ENCODE measurements at places on chromosomes 6 and 20.
A peak's percentile ranks its signal among the peaks of the same experiment; 100 is the strongest.

DNA sequence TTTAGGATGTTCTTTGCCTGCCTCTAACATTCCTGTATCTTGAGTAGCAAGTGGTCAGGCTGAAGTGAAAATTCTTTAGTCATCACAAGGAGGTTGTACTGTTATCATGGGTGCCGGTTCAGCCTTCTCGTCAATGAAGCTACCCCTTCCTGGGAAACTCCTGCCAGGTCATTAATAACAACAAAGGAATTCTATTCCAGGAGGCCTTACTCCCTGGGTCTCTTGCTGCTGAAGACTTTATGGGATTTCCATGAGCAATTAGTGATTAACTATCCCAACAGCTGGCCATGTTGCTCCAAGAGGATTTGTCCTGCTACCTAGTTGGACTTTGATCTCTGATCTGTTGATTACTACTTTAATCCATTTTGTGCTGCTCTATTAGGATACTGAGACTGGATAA is 62.7 kb upstream of the ELOVL5 start:
- DNase-seq, result peak; percentile 26

- DNase-seq, result no peak
Measured at GRCh38 chr6:34059136-34059731, 86.7 kb downstream of the GRM4 start.

GRCh38 chr20:49608752-49609670 is 41.1 kb upstream of the PTGIS start:
- DNase-seq, result peak; percentile 12

- no peak for DNase-seq
Measured at GRCh38 chr6:111581957-111582356, 23.7 kb downstream of the TRAF3IP2 start.

DNA sequence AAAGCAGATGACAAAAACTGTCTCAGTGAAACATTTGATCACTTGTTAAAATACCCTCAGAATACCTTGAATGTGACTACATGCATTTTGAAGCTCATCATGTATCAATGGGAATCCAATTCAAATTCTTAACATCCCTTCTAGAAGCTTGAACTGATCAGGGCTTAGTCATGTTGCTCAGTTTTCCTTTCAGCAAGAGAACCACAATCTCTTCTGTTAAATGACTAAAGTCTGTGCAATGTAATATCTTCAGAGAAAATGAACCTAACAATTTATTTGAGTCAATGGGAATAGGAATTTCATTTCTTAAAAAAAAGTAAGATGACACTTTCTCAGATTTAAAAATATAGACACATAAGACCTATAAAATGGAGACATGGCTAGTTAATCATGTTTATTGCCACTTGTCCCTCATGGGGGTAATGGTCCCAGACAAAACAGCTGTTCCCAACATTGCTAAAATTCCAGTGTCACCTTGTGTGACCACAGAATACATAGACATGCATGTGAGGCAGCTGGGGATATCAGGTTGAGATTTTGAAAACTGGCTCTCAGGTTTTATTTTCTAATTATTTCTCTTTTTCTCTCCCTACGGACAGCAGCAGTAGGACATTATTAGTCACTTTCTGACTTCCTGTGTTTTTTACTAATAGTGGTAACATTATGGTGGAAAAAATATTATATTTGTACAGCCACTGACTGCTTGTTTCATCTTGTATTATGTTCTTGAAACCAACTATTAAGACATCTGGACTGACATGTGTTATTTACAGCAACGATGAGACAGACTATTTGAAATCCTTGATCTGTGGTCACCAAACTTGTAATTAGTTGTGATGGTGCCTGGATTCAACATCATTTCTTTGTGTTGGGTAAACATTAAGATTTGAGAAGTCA is 192.5 kb downstream of the COL9A1 start:
- DNase-seq, result no peak

DNA sequence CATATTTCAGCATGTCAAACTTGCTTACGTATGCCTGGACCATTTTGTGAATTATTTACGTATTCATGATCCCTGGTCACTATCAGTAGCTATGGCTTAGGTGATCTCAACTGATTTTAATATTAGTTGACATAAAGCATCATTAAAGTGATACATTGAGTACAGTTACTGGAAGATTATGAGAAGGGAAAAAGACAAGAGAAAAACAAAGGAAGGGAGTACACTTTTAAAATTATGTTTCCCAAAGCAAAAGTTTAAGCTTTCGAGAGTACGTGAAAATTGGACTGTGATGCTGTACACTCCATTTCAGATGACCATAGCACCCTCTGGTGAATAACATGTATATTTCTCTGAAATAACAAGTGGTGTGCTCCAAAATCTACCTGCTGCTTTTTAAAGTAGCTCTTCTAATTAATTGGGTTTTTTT is 215.0 kb upstream of the HSF2 start:
- DNase-seq, result no peak

DNA sequence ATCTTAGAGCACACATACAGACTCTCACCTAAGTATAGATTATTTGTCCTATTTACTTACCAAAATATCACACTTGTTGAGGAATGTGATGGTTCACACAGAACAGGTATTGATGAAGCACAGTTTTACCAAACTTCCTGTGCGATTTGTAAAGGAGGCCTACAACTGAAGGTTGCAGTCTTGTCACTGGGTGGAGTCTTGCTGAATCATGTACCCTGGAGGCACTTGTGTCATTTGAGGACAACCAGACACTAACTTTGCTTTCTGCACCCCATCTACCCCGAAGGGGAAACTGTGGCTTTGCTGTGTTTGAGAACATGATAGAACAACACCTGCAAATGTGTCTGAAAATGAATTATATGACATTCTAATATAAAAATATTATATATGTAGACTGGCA is 32.4 kb upstream of the HINT3 start:
- DNase-seq, result no peak
